Temporal lobe (tissue), 4 donors: ENCODE measurements at places on chromosomes 5 and 9. TPM values are rescaled to one million over a fixed set of nuclear protein-coding genes. Genes with fewer than 3 reads are reported as not detected.

The SPINK5 gene
- total RNA-seq = 0.25 TPM

The RAB3C gene
- total RNA-seq = 33.9 TPM

The GTF3C5 gene
- 23.8 TPM for total RNA-seq

The PCDHB13 gene
- 10.6 TPM for total RNA-seq

The GPR151 gene
- total RNA-seq = 0.25 TPM

The SLC46A2 gene
- total RNA-seq = not detected

The CCDC183 gene
- total RNA-seq = 2.2 TPM

The SMC5 gene
- total RNA-seq = 19.9 TPM

The SUSD3 gene
- total RNA-seq = 0.25 TPM

The ARSB gene
- total RNA-seq = 19.4 TPM
